ENCODE measurements at places on chromosomes 12 and 14.

- DNase-seq: no peak
Measured at GRCh38 chr12:9717070-9717925, 15.6 kb downstream of the CLECL1 start.

GRCh38 chr12:131112700-131113290 lies 159.1 kb downstream of the ADGRD1 start:
- peak; percentile 65 for DNase-seq

DNA sequence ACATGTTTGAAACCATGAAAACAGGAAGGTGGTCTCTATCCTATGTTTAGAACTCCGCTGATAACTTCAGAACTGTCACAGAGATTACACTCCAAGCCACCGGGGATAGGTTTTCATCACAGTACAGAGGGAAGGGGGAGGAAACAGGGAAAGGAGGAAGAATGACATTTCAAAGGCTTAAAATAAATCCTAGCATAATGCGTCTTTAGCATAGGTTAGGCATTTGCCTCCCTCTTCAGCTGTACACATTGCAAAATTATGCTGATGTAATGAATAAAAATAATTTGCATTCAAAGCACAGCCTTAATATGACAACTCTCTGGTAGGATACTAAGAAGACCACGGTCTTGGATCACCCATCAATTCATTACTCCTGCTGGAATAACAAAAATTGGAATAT lies 54.3 kb upstream of the PYGL start:
- no peak for DNase-seq

- DNase-seq: peak; percentile 32
Measured at GRCh38 chr14:63200767-63201166, 3.5 kb upstream of the RHOJ start.

DNA sequence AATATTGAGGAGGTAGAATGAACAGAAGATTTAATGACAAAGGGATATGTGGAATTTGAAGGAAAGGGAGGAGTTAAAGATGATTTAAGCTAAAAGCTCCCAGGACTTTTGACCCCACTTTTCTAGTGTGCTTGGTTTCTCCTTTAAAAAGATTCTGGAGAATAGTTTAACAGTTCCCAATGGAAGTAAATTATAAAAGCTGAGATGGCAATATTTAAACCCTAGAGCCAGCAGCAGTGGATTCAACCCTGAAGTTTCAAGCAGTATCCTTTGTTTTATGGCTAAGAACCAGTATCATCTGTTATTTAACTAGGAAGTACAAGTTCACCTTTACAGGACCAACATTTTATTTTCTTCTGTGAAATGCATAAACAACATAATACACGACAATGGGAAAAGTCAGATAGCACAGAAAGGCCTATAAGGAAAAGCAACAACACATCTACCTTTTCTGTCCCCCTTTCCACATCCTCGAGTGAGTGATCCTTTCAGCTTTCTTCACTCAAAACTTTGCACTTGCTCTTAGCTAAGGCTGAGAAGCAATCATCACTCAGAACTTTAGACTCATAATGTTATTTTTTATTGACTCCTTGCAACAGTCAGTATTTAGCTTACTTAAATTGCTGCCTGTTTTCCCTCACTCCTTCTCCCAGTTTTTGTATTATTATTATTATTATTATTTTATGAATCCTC lies 264.5 kb downstream of the FBXL14 start:
- DNase-seq: no peak

- no peak for DNase-seq
Measured at GRCh38 chr12:65084579-65084978, 36.5 kb downstream of the WIF1 start.

- no peak for DNase-seq
Measured at GRCh38 chr12:57164454-57164853, 17.0 kb upstream of the LRP1-AS start.

GRCh38 chr12:117518594-117519270 lies 157.3 kb upstream of the NOS1 start:
- DNase-seq: peak; percentile 9

GRCh38 chr14:24279301-24280186 lies 8.1 kb upstream of the RABGGTA start:
- DNase-seq: peak; percentile 11

DNA sequence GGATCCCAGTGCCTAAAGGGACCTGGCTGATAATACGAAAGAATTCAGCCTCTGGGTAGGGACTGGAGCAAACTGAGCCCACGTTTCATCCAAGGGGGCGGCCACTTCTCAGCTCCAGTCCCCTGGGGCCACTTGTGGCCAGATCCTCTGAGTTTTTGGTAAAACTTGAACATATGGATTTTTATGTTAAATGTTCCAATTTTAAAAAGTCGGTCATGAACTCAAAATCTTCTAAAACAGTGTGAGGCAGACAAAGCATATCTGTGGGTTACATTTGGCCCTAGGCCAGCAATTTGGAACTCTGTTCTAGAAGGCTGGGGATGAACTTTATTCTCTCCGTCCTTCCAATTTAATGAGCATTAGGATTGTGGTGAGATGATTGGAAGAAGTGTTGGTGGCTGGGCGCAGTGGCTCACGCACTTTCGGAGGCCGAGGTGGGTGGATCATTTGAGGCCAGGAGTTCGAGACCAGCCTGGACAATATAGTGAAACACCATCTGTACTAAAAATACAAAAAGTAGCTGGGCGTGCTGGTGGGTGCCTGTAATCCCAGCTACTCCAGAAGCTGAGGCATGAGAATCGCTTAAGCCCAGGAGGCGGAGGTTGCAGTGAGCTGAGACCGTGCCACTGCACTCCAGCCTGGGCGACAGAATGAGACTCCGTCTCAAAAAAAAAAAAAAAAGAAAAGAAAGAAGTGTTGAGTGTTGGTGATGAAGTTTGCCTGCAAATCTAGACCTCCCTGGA lies 3.0 kb upstream of the PPP1CC start:
- peak; percentile 65 for DNase-seq

- no peak for DNase-seq
Measured at GRCh38 chr14:24844011-24844410, 205.9 kb downstream of the STXBP6 start.

GRCh38 chr14:64948612-64949210 lies 6.2 kb upstream of the GPX2 start:
- DNase-seq: no peak

GRCh38 chr12:47247418-47247817 lies 167.7 kb upstream of the AMIGO2 start:
- DNase-seq: no peak

GRCh38 chr12:110857528-110857927 lies 10.7 kb downstream of the CCDC63 start:
- DNase-seq: no peak

- DNase-seq: peak; percentile 25
Measured at GRCh38 chr14:86815341-86815740, 1177.6 kb downstream of the GALC start.

- no peak for DNase-seq
Measured at GRCh38 chr14:70685474-70686197, 43.9 kb downstream of the TTC9 start.

GRCh38 chr12:71469258-71469750 lies 29.7 kb downstream of the LGR5 start:
- peak; percentile 22 for DNase-seq

GRCh38 chr14:62604524-62604923 lies 440.7 kb downstream of the KCNH5 start:
- DNase-seq: no peak

- no peak for DNase-seq
Measured at GRCh38 chr12:11774821-11775220, 125.3 kb downstream of the ETV6 start.

DNA sequence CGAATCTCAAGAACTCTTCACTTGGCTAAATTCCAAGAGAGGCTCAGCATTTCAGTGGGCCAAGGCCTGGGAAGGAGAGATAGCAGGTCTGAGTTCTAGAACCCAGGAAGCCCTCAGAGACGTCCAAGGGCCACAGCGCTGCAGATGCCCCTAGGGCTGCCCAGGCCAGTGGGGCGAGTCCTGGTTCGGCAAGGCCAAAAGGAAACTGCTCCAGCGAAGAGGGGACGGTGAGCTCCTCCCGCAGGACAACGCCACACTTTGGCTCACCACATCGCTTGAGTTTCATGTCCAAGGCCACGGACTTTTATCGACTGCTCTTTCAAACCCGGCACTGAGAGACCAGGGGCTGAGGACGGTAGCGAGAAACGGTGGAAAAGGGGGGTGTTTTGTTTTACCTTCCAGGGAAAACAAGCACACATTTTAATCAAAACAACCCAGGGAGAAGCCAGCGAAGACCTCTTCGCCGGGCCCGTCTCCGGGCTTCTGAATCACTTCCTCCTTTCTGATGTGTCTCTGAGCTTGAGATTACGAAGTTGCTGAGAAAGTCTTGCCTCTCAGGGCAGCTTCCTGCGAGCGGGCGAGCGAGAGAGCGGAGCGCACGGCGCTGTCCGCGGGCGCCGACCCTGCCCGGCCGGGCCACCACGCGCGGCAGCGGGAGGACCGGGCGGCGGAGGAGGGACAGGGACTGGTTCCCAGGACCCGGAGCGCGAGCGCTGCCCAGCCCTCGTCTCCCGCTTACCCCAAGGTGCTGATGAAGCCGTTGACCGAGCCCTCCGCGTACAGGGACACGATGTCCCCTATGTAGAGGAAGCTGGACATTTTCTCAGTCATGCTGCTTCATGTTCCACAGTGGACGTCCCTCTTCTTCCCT lies 808 bp downstream of the ITPR2 start:
- peak; percentile 70 for DNase-seq

GRCh38 chr14:26323869-26324268 lies 274.0 kb downstream of the NOVA1 start:
- DNase-seq: no peak

DNA sequence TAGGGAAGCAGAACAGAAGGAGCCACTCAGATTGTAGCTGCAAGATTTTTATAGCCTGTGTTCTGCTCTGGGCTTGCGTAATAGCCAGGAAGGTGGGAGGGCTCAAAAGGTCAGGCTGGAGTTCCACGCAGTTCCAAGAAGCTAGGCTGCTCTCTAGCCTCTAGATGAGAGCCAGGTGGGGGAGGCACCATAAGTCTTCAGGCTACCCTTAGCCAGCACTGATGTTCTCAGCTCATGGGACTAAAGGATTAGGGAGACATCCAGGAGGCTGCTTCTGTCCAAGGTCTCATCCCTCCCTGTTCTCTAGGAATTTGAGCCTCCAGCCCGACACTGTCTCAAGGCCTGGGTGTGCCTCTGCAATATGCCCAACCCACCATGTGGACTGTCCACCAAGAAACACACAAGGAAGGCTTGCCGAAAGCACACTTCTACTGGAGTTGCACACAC lies 1.7 kb downstream of the LMBR1L start:
- DNase-seq: no peak

- no peak for DNase-seq
Measured at GRCh38 chr14:33348510-33348909, 409.8 kb downstream of the NPAS3 start.

DNA sequence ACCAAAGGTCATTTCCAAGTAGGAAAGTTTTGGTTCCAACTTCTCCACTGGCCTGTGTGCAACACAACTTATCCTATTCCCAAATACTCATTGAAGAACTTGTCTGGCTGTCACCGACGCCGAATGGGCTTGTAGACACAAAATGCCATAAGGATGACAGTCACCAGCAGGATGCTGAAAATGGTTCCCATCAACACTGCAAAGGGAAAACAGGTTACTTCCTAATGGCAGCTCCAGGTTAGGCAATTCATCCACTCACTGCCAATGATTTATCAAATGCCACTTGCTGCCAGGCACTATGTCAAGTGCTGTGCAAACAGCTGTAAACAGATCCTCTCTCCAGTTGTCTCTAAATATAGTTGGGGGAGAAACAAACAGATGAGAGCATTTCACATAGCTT lies 6.1 kb downstream of the C12orf76 start:
- no peak for DNase-seq

DNA sequence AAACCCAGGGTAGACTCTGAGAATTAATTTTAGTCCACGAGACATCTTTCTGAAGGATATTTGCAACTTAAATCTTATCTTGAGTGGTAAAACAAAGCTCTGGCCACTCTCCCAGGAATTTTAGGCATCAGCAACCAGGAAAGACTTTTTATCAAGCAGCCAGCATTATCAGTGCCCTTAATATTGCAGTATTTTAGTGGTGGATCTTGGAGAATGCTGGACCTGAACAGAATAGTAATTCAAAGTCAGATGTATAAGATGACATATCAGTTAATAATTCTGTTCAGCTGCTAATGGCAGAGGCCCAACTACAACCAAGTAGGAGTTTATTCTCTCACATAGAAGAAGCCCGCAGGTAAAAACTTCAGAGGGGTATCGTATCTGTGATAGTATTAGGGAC lies 59.0 kb upstream of the CRY1 start:
- no peak for DNase-seq

DNA sequence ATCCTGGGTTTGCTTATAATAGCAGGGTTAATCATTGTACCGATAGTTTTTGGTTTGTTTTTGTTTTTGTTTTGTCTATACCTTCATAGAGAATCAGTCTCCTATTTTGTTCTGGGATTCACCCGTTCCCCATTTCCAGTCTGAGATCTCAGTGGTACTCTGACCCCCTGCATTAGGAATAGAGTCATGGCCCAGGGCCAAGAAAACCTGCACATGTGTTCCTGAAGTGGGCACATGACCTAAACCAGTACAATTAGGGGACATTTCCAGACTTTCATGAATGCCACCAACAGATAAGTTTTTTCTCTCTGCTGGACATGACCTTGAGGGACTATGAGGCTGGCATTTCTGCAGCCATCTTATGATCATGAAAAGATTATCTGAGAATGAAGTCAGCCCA lies 52.5 kb downstream of the MRPL42 start:
- no peak for DNase-seq

GRCh38 chr12:32398181-32398580 lies 1.2 kb upstream of the FGD4 start:
- DNase-seq: no peak

DNA sequence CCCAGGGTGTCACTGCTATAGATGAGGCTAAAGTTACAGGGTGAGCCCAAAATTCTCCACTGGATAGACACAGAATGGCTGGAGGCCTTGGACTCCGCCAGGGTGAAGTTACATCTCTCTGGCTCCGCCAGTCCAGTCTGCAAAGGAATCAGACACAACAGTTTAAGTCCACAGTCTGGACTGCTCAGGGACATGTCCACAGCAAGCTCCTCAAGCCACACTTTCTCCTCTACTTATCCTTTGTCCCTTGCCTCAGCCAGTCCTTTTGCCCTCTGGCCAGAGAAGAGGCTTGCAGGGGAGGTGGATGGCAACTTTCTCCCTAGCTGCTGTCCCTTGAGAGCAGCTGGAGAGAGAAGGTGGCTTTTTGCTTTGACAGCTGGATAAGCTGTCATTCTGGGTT lies 28.0 kb downstream of the PTPRB start:
- no peak for DNase-seq

GRCh38 chr12:110578694-110579534 lies 4.2 kb downstream of the PPTC7 start:
- DNase-seq: no peak

DNA sequence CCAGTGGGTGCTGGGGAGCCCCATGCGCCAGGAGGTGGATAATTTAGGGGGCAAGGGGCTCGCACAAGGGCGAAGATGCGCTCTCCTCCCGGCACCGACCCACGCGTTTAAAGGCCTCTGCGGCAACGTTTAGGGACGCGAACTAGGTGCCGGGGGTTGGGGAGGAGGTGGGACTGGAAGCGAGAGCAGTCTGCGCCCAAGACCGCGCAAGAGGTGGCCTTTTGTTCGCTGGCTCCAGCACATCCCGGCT lies 1.3 kb downstream of the SLC38A1 start:
- DNase-seq: no peak

Data from fibroblast of skin of scalp (primary cell).